ENCODE measurements at places on chromosomes 6 and 20.

DNA sequence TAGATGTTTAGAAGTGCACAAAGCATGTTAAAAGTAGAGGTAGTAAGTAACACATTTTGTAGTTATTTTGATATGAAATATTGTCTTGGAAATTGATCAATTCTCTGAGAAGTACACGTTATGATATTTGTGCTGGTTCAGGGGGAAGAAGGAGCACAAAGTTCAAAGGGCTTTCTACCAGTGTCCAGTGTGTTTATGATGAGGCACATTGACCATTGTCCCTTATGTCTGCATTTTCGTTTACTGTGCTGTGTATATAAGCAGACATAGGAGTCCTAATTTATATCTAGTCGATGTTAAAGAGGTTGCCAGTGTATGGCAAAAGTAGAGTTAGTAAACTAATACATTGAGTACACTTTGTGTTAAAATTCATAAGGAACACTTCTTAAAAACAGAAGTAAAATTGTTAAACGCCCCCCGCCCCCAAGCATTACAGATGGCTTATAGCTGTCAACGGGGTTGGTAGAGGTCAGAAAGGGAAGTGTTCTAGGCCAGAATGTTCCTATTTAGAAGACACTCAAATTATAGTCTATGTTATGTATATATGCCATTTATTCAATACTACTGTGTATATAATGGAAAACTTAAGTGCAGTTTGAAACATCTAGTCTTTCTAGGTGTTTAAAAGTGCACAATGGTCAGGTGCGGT lies 13.3 kb upstream of the HMGN4 start:
- DNase-seq: no peak

GRCh38 chr6:144232176-144232831 lies 52.8 kb upstream of the UTRN start:
- no peak for DNase-seq

- DNase-seq: no peak
These were observed 8.3 kb downstream of the RIPOR3 start for GRCh38 chr20:50682947-50683530.

- DNase-seq: no peak
These were observed 10.1 kb downstream of the PKHD1 start for GRCh38 chr6:52077180-52077884.

DNA sequence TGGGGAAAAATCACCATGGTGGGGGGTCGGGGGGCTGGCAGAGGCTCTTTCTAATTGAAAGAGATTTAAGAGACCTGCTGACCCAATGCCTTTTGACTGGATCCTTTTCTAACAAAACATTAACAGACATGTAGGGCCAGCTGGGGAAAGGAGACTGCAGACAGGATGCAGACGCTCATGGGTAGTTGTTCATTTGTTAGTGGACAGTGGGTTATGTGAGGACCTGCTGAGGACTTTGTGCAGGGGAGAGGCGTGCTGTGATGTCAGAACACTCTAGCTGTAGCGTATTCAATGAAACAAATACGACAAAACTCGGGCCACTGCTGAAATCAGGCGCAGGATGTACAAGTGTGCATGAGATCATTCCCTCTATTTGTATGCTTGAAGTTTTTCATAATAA lies 1.2 kb downstream of the IP6K3 start:
- no peak for DNase-seq

Measured in CD4-positive, alpha-beta T cell treated with Interleukin-1 beta for 1 hour (primary cell).